Ureter (tissue), 1 donor: ENCODE measurements at places on chromosomes 2 and 18. TPM values are rescaled to one million over a fixed set of nuclear protein-coding genes. Genes with fewer than 3 reads are reported as not detected.
A peak's percentile ranks its signal among the peaks of the same experiment; 100 is the strongest.

- no peak for DNase-seq
Measured at GRCh38 chr18:79738581-79739439, 58.9 kb upstream of the KCNG2 start.

GRCh38 chr2:79817288-79817687 lies 304.4 kb downstream of the CTNNA2 start:
- DNase-seq, result no peak

DNA sequence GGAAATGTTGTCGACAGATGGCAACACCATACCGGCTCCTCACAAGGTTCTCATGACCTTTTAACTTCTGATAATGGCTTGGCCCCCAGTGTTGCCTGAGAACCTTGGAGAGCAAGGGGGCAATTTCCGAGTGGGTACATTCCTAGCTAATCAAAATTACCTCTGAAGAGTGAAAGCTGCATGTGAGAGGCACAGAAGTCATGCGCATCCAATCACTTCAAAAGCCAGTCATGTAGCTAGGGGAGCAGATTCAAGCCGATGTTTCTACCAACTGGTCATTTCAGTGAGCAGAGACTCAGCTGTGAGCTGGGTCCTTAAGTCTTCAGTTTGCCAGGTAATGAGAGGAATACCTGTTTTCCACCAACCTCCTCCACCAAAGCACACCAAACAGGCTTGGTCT lies 111.4 kb downstream of the LIPG start:
- DNase-seq, result no peak

DNA sequence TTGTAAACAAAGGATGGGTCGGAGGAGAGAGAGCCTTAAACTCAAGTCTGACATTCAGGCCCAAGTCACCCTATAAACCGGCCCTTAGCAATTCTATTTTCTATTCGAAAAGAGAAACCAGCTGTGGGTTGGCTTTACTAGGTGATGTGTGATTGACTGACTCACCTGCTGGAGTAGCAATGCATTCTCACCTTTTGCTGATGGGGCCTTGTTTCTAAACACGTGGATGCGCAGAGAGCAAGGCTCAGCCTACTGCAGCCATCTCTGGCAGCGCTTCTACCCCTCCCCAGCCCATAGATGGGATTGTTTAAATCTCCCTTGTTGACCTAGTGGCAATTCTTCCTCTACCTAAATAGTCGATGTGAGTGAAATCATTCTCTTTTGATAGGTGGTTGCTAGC lies 138.5 kb downstream of the MEIS1 start:
- DNase-seq, result no peak

GRCh38 chr2:112690853-112691401 lies 29.9 kb upstream of the NT5DC4 start:
- peak; percentile 66 for DNase-seq

DNA sequence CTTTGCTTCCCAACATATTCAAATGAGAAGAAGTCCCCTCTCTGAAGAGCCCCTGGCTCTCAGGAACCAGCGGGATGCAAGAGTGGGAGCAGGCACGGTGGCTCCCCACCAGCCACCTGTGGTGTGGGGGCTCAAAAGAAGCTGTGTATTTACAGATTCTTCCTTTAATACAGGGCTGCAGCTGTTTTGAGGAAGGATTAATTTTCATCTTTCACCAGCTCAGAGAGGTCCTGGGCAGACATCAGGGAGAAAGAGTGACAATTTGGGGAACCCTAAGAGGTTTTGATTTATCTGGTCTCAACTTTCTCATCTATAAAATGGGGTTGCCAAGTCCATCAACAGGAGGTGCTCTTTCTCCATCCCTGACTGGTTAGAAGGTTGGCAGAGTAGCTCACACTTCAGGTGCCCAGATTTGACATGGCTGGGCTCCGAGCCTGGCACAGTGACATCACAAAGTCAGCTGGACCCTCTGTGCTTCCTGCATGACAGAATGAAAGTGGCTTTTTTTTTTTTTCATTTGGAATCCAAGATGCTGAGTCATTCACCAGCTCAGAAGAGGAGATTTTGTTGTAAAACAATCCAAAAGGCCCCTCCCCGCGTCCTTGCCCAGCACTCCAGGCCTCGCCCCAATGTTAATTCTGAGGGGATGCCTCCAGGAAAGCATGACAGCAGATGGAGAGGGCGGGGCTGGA lies 15.5 kb upstream of the SIX2 start:
- no peak for DNase-seq

- DNase-seq, result no peak
Measured at GRCh38 chr2:109260886-109261700, 132.1 kb downstream of the SH3RF3 start.

GRCh38 chr2:68280796-68281195 lies 28.5 kb upstream of the PPP3R1 start:
- DNase-seq, result no peak

- no peak for DNase-seq
Measured at GRCh38 chr2:227818675-227819397, 5.2 kb downstream of the CCL20 start.

DNA sequence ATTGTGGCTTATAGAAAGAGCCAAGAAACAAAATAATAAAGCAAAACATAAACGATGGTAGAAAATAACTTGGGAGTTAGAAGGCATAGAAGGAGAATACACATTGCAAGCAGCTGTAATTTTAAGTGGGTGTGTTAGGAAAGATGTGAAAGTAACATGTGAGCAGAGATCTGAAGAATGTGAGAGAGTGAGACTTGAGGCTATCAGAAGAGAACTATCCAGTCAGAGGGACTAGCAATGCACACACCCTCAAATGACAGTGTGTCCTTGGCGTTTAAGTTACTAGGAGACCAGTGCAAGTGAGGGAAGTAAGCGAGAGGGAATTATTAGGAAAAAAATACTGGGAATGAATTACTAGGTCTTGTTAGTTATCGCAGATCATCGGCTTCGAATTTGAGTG lies 304.9 kb downstream of the DSEL start:
- no peak for DNase-seq

DNA sequence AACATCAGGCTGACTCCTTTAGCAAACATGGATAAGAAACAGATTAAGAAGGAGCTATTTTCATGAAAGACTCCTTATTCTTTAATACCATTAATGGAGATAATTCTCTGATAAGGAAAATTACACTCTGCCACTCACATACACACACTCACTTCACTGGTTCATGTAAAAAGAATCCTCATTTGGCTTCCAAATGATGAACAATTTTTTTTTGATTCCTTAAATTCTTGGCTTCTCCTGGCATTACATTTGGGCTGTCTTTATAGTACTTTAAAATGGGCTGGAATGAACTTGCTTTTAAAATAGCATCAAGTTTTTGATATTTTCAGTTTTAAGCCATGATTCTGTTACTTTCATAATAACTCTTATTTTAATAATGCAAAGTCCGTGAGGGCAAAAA lies 328.6 kb downstream of the SLC8A1 start:
- no peak for DNase-seq

DNA sequence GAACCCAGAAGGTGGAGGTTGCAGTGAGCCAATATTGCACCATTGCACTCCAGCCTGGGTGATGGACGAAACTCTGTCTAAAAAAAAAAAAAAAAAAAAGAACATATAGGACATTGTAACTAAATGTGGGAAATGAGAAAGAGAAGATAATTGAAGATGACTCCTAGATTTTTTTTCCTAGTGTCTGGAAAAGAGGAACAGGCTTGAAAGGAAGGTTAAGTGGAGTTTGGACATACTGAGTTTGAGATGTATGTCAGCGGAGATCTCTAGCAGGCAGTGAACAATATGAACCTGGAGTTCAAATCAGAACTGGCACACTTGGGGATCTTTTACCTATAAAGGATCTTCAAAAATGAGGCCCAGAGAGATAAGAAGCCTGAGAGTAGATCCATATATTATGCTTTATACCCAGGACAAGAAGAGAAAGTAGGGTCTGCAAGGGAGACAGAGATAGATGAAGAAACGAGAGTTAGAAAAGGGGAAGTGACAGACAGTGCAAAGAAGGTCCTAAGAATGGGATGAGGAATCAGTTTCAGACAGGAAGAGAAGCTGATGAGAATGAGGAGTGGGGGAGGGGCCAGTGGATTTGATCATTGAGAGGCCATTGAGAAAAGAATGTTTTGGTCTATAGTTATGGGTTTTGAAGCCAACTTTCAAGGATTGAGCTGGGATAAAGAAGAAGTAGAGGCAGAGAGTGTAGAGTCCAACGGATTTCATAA lies 46.9 kb upstream of the CD28 start:
- DNase-seq, result no peak

Gene AQP12A
- total RNA-seq, result not detected
